ENCODE measurements at places on chromosomes 6 and 20. TPM values are rescaled to one million over a fixed set of nuclear protein-coding genes. Genes with fewer than 3 reads are reported as not detected.

- no peak overlapping the region for H3K4me3 ChIP-seq
- H3K36me3 ChIP-seq, result no peaks in the 10 kb centered on the region
- H3K4me1 ChIP-seq, result no peaks in the 10 kb centered on the region
- no peak overlapping the region for H3K27ac ChIP-seq
Observed at GRCh38 chr6:130794010-130794697, 33.1 kb upstream of the SMLR1 start.

GRCh38 chr20:9169409-9169808 is 100.5 kb downstream of the PLCB4 start:
- DNase-seq, result no peak
- H3K36me3 ChIP-seq, result no peaks in the 10 kb centered on the region
- H3K4me3 ChIP-seq, result no peak overlapping the region
- no peaks in the 10 kb centered on the region for H3K4me1 ChIP-seq
- H3K27ac ChIP-seq, result no peak overlapping the region
- H3K27me3 ChIP-seq, result no peaks in the 10 kb centered on the region

DNA sequence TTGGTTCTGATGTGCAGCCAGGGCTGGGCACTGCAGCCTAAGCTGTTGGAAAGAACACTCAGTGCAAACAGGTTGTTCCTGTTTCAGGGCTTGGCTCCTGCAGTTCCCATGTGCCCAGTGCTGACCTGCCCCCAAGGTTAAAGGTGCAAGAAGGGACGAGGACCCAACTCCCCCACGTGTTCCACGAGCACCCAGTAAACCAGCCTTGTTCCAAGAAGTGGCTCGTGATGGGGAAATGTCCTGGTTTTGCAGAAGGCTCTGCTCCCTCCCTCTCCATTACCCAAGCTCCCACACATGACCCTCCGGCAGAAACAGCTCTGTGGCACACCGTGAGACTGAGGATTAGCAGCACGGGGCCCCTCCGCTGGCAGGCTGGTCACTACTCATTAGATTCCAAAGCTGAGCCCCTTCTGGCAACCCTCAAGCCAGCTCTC is 9.4 kb downstream of the ACSS1 start:
- no peaks in the 10 kb centered on the region for H3K27me3 ChIP-seq
- no peak overlapping the region for H3K27ac ChIP-seq
- no peaks in the 10 kb centered on the region for H3K36me3 ChIP-seq
- no peaks in the 10 kb centered on the region for H3K4me1 ChIP-seq
- no peak for DNase-seq

DNA sequence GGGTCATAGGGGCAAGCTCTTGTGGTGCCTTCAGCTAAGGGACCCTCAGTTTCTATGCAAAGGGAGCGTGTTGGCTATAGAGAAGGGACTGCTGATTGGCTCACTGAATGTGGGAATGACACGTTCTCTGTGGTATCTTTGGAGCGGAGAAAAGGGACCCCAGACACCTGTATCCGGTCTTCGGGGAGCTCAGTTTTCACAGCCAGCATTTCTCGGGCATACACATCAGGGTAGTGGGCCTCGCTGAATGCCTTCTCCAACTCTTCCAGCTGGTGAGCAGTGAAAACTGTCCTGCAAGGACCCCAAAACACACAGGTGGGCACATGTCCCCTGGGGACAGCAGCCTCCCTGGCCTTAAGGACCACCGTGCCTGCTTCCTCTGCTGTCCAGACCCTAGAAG is 3.3 kb downstream of the VSX1 start:
- no peak overlapping the region for H3K4me3 ChIP-seq
- DNase-seq, result no peak
- H3K27ac ChIP-seq, result no peak overlapping the region
- no peaks in the 10 kb centered on the region for H3K27me3 ChIP-seq

GRCh38 chr6:143405373-143406154 is 44.9 kb downstream of the ADAT2 start:
- H3K36me3 ChIP-seq, result no peaks in the 10 kb centered on the region
- H3K27ac ChIP-seq, result no peak overlapping the region
- peaks cover 62% of the 10 kb centered on the region for H3K4me1 ChIP-seq
- no peaks in the 10 kb centered on the region for H3K27me3 ChIP-seq

DNA sequence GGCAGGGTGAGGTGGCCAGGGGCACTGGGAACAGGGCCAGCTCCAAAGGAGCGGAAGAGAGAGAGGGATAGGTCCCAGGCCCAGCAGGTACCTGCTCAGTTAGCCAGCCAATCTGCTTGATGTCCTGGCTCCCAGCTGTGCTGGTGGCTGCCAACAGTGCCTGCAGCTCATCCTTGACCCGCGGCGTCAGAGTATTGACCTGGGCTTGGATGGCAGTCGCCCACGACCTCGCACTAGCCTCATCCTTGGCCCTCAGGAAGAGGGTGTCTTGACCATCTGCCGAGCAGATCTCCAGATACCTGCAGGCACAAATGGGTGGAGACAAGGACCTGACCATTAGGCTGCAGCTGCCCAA is 11.1 kb upstream of the CDK5RAP1 start:
- H3K27ac ChIP-seq, result no peak overlapping the region
- H3K4me1 ChIP-seq, result no peaks in the 10 kb centered on the region
- H3K4me3 ChIP-seq, result no peak overlapping the region
- no peak for DNase-seq
- peaks cover 5% of the 10 kb centered on the region for H3K36me3 ChIP-seq

Gene B3GALT4
- total RNA-seq, result 8.4 TPM

Data from PC-3 (cell line).